Activated T-helper 17 cell treated with anti-CD3 and anti-CD28 coated beads, Interleukin-2, amount 50 U/mL, for 72 hours (primary cell): ENCODE measurements at places on chromosomes 2 and 18.

- no peak for ATAC-seq
Observed at GRCh38 chr2:3643371-3644245, 14.4 kb upstream of the ALLC start.

- no peak for ATAC-seq
Observed at GRCh38 chr2:29225814-29226213, 110.6 kb downstream of the CLIP4 start.

GRCh38 chr18:62450546-62451410 is 72.0 kb upstream of the ZCCHC2 start:
- ATAC-seq = no peak

DNA sequence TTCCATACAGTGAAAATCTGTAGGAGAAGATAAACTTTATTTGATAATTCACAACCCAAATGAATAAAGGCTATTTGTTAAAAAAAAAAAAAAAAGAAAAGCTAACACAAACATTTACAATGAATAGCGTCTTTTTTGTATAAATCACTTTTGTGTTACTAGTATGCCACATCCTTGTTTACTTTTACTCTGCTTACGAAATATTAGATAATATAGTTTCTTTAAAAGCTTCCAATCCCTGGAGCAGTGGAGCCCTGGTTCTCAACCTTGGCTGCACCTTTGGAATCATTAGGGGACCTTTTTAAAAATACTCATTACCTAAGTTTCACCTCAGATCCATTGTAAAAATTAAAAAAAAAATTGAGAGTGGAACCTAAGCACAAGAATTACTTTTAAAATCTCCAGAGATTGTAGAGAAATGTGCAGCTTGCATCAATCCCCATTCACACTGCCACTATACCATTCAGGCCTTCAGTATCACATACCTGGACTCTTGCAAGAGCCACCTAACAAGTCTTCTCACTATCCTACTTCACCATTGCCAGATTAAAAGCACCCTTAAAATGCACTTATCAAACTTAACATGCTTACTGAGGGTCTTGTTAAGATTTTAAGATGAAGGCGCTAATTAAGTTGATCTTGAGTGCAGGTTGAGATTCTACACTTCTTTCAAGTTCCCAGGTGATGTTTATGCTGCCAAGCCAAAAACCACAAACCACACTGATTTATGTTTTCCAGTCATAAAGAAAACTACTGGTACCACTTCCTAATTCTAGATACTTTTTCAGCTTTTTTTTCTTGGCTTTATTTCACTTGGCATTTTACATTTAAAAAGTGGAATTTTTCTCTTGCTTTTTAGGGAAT is 59.7 kb upstream of the ZC3H15 start:
- ATAC-seq = peak; percentile 66

DNA sequence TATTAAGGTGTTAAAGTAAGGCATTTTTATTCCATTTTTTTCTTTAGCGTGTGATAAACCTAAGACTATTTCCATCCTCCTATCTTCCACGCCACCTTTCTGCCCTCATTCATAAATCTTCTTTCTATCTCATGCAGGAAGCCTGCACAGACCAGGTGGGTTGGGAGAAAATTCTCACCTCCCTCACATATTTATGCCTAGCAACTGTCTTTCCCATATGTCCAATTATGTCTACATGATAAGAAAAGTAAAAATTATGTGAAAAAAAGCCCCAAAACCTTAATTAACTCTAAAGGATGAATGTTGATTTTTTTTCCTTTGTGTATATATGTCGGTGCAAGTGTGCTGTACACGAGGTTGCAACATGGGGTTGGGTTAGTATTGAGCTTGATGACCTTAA is 225.6 kb upstream of the GCFC2 start:
- ATAC-seq = no peak

GRCh38 chr2:12884713-12885282 is 168.1 kb downstream of the TRIB2 start:
- ATAC-seq = no peak

DNA sequence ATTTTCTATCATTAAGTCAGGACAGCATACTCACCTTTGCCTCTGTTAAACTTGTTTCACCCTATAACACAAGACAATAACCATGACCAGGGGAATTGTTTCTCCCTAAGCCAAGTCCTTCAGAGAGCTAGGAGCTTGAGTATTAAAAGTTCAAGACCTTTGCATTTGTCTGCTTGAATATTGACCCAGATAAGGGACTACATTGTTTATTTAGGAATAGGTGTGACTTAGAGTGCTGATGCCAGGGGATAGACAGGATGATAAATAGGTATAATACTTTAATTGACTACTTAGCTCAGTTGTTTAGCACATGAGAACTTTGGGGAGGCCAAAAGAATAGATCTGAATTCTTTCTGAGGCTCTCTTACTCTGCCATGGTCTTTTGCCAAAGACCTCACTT is 185.8 kb downstream of the FMNL2 start:
- no peak for ATAC-seq

- no peak for ATAC-seq
Observed at GRCh38 chr2:189152483-189152882, 27.1 kb downstream of the COL5A2 start.

- no peak for ATAC-seq
Observed at GRCh38 chr18:28875059-28875458, 698.1 kb upstream of the CDH2 start.

DNA sequence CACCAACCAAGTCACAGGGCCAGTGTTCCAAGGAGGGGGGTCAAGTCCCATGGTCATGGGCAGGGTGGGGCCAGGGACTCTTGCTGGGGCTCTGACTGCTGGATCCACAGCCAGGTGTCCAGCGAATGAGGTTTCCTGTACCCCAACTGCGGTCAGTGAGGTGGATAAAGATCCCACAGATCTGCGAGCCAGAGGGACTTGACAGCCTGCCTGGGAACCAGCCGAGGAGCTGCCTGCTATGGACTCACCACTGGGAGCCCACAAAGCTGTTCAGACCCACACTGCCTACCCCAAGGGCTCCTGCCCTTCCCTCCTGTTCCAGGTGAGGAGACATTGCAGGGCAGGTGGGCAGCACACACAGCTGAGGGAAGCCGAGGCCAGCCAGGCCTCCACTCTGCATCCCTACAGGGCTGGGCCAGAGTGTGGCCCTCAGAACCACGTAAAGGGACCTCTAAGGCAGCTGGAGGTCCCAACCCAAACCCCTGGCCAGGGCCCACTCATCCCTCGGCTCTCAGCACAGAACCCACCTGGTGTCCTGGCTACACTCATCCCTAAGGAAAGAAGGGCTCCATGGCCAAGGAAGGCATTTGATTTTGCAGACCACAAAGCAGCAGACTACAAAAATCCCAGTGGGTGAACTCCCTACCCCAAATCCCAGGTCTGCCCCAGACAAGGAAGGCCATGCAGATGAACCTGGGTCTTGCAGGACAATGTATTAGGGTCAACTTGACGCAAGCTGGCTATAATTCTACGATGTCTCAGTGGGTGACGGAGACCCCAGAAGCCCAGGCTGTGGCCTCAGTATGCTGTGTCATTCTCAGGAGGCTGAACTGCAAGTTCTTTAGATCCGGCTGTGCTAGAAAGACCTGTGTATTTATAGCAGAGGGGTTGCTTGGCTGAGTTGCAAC is 209.2 kb downstream of the MGAT5 start:
- ATAC-seq = no peak

DNA sequence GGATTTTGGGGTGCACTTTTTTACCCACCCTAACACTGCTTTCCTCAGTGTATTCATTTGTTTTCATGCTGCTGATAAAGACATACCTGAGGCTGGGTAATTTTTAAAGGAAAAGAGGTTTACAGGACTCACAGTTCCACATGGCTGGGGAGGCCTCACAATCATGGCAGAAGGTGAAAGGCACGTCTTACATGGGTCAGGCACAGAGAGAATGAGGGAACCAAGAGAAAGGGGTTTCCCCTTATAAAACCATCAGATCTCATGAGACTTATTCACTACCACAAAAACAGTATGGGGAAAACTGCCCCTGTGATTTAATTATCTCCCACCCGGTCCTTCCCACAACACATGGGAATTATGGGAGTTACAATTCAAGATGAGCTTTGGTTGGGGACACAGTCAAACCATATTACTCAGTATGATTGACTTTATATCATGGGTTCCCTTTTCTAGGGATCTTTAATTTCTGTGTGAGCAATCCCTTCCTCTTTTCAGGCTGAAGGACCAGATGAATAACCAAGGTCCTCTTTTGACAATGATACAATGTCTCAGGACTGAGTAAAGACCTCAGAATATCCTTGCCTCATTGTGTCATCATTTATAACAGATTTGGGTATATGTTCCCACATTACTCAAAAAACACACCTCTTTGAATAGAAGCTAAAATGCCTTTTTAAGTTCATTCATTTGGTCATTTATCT is 100.1 kb upstream of the TRIB2 start:
- peak; percentile 79 for ATAC-seq

GRCh38 chr2:219499555-219499954 is 864 bp downstream of the GMPPA start:
- ATAC-seq = no peak

DNA sequence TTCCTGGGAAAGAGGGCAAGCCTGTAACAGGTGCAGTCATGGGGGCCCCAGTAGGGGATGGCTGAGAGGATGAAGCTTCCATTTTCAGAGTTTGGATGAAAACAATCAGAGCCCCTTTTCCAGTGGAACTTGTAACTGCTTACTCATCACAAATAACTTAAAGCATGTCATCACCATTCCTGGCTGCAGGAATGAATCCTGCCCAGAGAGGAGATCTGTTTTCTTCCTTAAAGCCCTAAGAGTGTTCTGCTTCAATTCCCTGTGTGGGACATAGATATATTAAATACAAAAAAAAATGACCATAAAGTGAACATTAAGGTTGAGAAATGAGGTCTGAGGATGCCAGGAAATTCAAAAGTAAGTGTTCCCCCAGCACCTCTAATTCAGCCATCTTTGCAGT is 183.4 kb upstream of the MEIS1 start:
- ATAC-seq = no peak

DNA sequence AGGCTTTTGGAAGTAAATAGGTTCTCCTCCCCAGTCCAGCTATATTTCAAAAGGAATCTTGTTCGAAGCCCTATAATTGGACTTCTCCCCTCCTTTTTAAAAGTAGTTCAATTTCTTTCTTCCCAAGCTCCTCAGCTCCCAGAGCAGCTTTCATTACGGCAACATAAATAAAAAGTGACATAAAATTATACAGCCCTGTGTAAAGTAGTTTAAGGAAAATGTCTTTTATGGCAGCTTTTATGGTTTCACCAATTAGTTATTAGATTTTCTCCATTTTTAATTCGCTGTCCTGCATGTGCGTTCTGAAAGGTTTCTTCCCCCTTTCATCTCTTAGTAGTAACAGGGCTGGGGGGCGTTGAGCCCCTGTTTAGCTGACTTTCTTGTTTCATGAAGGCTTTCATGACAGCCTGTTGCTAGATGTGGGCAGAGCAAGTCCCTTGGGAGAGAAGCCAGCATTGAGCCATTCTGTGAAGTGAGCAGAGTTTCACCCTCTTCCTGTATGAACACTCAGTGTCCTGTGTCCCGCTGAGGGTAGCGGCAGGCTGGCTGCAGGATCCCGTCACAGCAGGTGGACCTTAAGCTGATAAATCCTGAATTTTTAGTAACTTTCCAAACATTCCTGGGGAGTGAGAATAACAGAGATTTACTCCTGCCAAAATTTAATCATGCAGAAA is 229.7 kb upstream of the SPRED2 start:
- no peak for ATAC-seq

DNA sequence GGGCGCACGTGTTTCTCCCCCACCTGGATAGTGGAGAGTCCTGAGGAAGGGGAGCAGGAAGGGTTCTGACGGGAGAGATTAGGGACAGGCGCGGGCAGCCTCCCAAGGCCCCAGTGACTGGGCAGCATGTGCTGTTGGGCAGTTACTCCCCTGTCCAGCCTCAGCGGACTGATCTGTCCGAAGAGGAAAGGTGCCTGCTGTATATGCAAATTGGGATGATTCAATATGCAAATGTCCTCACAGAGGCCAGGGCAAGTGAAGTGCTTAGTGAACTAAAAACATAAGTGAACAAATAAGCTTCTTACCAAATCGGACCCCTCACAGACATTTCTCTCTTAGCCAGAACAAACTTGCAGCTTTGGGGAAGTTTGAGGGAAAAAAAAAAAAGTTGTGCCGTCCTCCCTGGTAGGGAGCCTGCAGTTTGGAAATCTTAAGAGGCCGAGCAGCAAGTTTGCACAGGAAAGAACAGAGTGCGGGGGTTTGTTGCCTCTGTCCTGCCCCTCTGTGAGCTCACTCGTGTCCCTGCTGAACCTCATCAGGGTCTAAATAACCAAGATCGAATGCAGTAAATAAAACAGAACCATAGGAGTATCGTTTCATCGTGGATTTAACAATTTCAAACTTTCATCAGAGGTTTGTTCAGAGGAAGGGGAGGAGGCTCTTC is 141.4 kb downstream of the KCTD1 start:
- no peak for ATAC-seq

- no peak for ATAC-seq
Observed at GRCh38 chr2:240211598-240212424, 71.4 kb upstream of the OTOS start.

DNA sequence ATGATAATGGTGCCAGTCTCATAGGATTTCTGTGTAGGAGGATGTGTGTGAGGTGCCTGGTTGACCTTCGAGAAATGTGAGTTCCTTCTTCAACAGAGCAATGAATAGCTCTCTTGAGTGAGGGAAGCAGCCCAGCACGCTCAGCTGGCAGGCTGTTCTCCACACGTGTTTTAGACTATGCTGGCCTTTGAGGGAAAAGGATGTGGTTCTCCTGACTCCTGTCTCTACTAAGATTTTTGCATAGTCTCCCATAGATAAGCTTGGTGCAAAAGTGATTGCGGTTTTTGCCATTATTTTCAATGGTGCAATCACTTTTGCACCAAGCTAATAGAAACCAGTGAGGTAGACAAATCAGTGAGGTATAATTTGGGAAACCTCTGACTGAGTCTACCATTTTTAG is 284.1 kb downstream of the SLC4A3 start:
- no peak for ATAC-seq

GRCh38 chr2:132627536-132627935 is 42.5 kb downstream of the LYPD1 start:
- ATAC-seq = no peak

DNA sequence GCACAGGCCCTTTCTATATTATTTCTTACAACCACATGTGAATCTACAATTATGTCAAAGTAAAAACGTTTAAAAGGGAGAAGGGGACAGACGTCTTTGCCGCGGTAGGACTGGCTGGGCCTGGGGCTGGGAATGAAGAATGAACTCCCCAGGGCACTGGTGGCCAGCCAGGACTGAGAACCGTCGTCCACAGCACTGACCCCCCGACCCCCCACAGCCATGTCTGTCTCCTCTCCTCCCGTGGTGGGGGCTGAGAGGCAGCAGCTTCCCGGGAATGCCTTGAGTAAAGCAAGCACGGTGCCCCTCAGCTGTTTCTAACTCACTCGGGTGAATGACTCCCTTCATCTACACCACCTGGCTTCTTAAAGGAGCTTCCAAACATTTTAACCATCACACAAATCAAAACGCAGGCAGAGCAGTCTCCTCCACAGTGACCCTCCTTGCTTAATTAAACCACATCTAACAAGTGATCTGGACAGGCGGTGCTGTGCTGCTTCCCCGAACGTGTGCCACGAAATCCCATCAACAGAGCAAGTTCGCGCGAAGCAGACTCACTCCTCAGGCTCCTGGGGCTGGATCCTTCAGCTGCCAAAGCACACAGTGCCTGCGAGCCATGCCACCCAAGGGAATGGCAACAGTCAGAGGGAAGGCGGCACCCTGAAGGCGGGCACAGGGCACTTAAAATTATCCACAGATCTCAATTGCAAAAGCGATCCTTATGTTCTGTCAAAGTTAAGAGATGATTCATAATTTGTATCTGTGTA is 217.7 kb downstream of the EIPR1 start:
- no peak for ATAC-seq
